ENCODE measurements at places on chromosomes 7 and 10.

GRCh38 chr10:31073211-31073610, 41.5 kb upstream of the ZNF438 start:
- DNase-seq, result no peak

DNA sequence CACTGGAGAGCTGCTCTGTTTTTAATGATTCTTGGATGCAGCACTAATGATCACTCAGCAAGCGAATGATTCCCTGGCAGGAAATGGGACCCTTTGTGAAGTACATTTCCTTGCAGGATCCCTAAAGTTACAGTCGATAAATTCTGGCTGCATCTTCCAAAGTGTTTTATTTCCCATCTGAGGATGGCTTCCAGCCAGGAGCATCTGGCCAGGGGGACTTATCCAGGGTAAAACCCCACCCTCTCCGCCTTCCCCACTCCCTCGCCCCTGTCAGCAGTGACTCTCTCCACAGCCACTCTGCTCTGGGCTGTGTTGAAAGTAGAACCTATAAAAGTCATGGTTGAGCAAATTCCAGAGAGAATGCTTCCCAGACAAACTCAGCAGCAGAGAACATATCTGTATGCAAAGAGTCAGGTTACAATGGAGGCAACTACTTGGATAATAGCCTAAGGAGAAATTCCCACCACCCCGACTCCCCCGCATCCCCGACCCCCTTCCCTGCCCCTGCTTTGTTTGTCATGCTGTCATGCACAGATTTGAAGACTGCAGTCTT, 111.0 kb upstream of the ANLN start:
- peak; percentile 95 for DNase-seq

DNA sequence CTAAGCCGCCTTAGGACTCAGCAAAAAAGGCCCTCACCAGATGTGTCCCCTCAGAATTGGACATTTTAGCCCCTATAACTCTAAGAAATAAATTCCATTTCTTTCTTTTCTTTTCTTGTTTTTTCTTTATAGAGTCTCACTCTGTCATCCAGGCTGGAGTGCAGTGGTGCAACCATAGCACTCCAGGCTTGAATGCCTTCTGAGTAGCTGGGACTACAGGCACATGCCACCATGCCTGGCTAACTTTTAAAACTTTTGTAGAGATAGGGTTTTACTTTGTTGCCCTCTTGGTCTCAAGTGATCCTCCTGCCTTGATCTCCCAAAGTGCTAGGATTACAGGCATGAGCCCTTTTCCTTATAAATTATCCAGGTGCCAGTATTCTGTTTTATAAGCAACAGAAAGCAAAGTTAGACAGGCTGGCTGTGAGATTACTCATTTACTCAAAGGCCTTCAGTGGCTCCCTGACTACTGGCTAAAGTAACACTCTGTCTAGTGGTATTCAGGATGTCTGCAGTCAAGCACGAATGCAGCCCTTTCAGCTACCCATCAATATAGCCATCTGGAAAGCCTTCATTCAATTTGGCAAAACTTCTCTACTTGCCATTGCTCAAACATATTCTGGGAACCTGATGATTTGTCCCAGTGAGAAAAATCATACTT, 128.6 kb downstream of the ICA1 start:
- no peak for DNase-seq

DNA sequence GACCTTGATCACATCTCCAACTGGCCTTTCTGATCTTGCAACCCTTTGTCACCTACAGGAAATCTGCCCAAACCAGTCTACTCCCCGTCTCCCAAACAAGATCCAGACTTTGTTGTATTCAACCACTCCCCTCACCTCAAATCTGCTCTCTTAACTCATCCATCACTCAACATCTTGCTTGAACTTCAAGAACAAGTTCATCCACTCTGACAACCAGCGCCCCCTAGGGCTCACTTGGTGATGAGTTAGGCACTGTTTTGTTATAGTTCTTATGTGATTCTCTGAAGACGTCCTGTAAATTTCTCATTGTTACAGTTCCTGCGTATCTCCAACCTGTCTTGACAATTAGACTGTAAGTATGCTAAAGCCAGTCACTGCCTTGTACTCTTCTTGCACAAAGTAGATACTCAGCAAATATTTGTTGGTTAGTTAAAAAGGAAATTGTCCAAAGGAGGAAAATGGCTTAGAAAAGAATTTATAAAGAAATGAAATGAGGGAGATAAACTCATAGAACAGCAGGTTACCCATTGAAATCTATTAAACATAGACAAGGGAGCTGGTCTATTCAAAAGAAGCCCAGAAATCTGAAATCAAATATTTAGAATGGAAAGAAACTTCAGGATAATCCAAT, 5.3 kb downstream of the FRMD4A start:
- no peak for DNase-seq

DNA sequence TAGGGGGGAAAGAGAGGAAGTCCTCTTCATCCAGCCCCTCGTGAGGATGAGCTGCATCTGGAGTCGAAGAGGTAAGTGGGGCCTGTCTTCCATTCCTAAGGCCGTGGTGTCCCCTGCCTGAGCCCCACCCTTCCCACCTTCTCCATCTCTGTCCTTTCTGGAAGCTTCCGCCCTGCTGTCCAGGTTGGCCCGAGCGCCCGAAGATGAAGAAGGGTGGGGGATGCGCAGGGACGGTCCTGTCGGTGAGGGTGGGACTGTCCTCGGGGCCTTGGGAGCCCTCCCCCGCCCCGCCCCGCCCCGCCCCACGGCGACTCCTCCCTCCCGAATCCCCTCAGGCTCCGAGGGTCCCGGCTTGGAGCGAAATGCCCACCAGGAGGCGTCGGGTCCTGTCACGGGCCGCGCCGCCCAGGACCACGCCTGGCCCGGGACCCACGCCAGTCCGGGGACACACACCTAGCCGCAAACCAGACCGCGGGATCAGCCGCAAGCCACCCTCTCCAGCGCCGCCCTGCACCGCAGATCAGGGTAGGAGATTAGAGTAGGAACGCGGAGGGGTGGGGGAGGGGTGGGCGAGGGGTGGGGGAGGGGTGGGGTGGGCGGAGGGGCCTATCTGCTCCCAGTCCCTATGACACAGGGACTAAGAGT, 15.3 kb downstream of the GPRIN2 start:
- DNase-seq, result no peak

GRCh38 chr7:130598056-130598455, 70.5 kb downstream of the COPG2 start:
- no peak for DNase-seq

- no peak for DNase-seq
Measured at GRCh38 chr10:28200775-28201174, 102.1 kb downstream of the MPP7 start.

- DNase-seq, result no peak
Measured at GRCh38 chr7:100665168-100665726, 8.3 kb upstream of the GNB2 start.

DNA sequence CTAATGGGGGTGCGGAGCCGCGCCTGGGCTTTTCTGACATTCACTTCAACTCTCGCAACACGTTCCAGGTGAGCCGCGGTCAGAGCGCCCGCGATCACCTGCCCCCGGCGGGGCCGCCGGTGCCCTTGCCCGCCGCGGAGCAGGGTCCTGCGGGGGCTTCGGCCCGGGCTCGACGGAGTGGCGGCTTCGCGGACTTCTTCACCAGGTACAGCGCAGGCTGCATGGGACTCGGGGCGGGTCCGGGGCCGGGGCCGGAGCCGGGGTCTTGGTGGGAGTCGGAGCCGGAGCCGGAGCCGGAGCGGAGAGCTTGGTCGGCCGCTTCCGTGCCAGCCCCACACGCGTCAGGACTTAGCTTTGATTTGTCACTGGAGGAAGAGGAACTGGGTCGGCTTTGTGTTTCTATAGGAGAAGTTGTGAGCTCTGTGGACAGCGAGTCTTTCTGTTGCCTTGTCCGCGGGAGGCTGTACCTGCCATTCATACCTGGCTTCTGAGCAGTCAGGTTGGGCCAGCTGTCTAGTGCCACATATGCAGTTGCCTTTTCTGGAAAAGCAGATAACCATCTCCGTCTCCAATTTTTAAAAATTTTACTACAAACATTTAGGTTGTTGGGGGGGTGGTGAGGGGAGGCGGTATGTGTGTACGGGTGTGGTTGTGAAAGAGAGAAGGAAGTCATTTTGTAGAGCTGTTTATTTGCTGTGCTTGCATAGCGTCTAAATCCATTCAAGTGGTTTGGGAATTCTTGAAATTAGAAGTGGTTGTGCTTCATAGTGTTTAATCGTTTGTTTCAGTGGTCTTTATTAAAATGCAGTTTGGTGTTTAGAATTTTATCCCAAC, 1.3 kb downstream of the TBC1D12 start:
- peak; percentile 48 for DNase-seq

GRCh38 chr7:3109311-3109915, 65.7 kb upstream of the CARD11 start:
- no peak for DNase-seq

GRCh38 chr10:37885850-37886249, 28.4 kb upstream of the ZNF248 start:
- no peak for DNase-seq

GRCh38 chr10:70786799-70787415, 1.7 kb upstream of the TBATA start:
- no peak for DNase-seq

DNA sequence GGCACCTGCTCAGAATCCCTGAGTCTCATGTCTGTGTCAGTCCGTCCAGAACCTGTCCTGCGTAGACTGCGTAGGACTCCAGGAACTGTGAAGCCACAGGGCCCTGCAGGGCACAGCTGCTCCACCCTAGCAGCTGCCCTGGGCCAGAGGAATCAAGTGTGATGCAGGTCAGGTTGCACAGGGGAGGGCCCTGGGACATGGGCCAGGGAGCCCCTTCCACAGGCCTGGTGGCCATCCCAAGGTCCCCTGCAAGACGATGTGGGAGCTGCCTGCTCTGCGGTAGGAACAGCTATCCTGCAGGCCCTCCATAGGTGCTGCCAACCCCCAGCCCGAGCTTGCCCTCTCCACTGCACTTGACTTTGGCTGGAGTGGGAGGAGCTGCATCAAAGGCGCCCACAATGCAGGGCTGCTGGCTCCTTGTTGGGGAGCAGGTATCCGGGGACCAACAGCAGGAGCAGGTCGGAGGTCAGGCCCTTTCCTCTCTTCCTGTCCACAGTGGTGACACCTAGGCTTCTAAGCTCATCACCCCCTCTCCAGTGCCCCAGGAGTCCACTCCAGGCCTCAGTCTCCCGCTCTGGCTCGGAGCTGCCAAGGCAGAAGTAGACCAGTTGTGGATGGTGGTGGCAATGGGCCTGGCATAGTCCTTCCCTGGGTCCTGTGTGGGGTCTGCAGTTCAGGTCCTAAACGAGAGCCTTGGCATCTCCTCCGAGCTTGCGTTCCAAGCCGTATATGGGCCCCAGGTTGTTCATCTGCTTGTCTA, 149.1 kb downstream of the MAPK8 start:
- DNase-seq, result no peak

DNA sequence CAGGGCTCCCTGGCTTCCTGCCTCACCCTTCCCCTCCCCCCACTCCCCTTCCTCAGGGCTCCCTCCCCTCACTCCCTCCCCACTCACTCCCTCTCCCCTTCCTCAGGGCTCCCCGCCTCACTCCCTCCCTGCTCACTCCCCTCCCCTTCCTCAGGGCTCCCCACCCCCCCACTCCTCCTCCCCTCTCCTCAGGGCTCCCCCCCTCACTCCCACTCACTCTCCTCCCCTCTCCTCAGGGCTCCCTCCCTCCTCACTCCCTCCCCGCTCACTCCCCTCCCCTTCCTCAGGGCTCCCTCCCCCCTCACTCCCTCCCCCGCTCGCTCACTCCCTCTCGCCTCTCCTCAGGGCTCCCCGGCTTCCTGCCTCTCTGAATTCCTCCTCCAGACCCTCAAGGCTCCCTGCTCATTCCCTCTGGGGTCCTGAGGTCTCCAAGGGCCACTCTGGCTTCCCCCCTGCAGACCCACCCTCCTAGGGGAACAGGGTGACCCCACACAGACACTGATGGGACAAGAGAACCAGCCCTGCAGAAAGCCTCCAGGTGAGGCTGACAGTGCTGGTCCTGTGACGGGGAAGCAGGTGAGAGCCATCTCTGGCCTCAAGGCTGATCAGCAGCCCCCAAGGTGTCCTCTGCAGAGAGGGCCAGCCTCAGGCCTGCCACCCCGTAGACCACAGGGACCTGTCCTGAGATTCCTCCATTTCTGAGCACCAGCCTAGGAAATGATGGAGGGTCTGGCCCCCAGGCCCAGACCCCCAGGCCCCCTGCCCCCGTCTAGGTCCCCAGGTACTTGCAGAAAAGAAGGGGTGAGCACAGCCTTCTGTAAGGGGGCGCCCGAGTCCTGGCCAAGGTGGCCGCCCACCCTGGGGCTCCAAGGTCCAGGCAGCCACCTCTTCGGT, 47.2 kb downstream of the PWWP2B start:
- no peak for DNase-seq

DNA sequence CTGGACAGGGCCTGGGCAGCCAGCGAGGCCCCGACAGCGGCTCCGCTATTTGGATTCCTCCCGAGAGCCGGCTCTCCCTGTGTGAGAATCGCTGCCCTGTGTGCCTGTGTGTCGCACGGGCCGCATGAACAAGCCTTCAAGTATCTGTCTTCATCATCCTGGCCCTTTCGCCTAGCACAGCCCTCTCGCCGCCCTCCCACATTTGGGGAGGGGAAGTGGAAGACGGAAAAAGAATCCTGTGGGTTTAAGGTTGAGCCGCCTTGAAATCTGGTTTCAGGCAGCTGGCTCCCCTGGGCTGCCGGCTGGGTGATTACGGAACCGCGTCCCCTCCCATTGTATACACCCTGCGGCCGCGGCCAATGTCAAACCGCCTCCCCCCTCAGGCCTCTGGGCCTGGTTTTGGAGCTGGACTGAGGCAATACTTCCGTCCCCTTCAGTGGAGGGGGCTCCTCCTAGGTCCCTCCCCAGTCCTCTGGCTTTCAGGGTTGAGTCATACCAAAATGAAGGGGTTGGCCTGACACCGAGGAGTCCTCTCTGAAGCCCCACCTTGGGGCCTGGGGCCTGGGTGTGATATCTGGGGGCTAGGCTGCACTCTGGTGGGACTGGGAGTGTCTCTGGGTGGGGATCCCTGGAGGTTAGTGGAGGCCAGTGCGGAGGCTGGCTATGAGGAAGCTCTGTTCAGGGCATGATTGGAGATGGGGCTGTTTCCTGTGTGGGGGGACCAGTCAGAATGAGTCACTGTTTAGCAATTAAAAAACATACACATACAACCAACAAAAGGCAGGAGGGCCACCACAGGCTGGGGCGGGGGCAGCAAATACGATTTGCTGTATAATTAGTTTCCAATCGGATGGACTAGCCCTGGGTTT, 1.7 kb downstream of the TRIM8 start:
- DNase-seq, result no peak

DNA sequence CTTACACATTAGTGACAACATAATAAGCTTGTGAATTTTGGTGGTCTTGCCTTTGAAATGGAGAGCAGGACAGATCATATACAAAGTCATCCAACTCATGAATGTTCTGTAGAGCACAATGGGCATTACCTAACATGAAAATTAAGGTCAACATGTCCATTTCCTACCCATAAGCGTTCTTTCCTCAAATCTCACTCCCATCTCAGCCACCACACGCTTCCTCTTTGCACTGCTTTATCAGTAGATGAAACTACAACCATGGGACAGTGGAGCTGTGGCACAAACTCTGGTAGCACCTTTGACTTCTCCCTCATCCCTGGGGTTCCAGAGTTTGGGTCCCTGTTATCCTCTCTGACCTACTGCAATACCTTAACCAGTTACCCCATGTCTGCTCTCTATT, 2.2 kb downstream of the PON2 start:
- DNase-seq, result no peak

- DNase-seq, result no peak
Measured at GRCh38 chr7:116101704-116102103, 71.1 kb upstream of the TFEC start.
